Cerebellar cortex (tissue), 1 donor: ENCODE measurements at places on chromosomes 5 and 9.
A peak's percentile ranks its signal among the peaks of the same experiment; 100 is the strongest.

DNA sequence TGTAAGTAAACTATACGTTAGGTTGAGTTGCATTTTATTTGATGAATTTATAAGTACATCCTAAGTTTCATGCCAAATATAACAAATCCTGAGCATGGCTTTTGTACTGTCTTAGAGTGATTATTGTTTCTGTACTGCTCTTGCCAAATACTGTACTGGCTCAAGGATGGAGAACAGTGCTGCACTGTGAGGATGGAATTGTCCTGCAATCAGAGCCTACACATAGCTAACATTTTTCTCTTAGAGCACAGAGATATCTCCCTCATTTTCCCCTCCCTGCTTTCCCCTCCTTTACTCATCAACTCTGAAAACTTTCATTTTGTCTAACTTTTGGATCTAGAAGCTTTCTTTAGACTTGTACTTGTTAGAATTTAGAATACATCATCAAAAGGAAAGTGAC, 28.3 kb downstream of the LRRC70 start:
- DNase-seq = no peak

GRCh38 chr5:42810834-42811590, 680 bp downstream of the SELENOP start:
- DNase-seq = no peak

DNA sequence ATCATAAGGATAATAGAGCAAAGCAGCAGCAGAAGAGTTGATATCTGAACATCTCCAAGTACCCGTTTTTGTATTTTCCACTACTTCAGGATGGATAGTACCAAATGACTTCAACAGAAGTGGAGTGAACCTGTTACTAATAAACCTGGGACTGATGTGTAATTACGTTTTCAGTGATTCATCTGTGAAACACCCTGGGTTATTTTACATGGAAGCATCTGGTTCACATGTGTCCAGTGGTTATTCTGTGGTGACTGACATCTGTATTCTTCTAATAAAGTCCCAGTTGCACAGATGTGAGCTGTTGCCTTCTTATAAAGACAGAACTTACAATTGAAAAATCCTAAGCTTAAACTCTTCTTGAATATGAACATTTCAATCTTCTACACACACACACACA, 139.7 kb upstream of the VCAN start:
- DNase-seq = no peak

DNA sequence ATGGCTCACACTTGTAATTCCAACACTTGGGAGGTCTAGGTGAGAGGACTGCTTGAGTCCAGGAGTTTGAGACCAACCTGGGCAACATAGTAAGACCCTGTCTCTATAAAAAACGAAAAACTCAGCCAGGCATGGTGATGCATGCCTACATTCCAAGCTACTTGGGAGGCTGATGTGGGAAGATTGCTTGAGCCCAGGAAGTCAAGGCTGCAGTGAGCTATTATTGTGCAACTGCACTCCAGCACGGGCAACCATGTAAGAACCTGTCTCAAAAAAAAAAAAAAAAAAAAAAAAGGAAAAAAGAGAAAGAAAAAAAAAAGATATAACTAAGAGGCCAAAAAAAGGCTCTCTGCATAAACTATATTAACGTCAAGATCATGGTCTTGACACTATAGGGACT, 27.3 kb downstream of the GIN1 start:
- no peak for DNase-seq

DNA sequence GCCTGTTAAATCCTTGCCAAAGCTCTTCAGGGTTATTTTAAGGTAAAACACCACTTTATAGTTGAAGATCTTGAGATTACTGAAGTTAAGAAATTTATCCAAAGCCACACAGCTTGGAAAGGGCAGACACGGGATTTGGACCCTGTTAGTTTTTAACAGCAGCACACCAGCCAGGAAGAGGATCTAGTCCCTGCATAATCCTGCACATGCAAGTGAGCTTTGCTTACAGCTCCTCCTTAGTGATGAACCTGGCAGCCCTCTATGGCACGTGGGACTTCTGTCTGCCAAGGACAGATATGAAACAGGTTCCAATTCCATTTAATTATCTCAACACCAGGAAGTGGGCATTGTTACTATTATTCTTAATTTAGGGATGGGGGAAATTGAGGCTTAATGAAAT, 108.7 kb downstream of the TRIM32 start:
- DNase-seq = peak; percentile 85

DNA sequence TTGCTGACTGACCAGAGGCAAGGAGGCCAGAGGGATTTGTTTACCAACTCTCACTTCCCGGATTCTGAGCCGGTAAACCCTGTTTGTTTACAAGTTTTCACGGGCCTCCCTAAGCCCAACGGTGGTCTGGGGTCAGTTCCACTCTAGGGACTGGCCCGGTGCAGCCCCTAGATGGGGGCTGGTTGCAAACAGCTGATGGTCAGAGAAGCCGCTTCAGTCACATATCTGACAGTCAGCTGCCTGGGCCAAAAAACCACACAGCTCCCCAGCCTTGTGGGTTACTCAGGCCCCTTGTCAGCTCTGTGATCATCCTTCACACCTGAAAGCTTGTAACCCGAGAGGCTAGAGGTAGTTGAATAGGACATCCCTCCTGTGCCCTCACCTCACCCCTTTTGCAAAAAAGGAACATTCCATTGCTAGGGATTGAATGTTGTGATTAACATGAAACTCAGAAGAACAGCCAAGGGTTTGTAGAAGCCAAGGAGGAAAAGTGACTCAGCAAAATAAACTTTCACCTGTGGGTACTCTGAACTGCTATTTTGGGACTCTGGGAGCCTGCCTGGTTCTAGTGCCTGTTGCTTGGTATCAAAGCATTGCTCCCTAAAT, 40.4 kb downstream of the SAR1B start:
- no peak for DNase-seq

DNA sequence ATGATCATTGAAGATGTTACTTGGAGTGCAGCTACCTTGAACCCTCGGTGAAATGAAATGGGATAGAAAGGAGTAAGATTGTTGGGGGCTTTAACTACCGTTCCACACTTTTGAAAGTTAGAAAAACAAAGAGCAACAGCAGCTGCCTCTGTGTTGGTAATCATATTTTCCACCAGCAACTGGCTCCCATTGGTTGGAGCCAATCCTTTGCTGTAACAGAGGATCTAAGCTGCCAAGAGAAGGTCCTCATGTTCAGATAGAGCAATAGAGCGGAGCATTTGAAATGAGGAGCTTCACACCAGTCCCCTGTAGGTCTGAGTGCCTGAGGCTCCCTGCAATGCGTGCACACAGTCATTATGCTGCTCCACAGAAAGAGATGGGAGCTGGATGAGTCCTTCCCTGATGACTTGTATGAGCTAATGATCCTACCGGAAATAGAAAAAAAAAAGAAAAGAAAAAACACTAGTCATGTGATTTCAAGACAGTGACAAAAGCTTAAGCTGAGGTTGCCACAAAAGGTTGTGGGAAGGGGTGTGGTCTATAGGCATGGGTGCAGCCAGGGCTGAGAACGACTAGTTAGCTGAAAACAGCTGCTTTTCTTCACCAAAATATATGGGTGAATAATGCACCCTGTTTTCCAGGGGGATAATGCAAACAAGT, 300.7 kb downstream of the MLLT3 start:
- no peak for DNase-seq

DNA sequence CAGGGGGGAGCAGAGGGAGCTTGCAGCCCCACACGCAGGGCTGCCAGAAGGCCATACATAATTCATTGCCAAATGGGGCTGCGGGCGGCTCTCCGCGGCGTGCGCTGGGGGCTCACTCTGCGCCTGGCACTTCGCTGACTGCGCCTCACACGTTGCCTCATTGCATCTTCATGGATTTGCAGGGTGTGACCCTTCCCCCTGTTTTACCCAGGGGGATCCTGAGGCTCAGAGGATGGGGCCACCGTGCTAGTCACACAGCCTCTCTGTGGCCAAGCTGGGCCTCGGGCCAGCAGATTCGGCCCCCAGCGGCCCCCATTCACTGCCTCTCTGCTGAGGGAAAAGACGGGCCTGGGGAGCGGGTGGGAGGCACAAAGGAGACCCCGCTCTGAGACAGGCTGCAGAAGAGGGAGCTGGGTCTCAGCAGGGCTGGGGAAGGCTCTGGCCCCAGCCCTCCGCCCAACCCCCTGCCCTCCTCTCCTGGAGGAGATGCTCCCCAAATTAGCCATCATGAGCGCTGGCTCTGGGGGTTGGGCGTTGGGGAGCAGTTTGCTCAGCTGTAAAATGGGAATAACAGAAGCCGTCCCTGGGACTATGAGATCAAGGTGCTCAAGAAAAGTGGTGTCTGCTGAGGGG, 115.5 kb downstream of the C9orf50 start:
- no peak for DNase-seq

- DNase-seq = no peak
Measured at GRCh38 chr9:6171667-6172066, 43.9 kb upstream of the IL33 start.

- DNase-seq = no peak
Measured at GRCh38 chr9:89879276-89879675, 274.5 kb downstream of the GADD45G start.

GRCh38 chr9:120927269-120928014, 846 bp upstream of the TRAF1 start:
- DNase-seq = no peak

GRCh38 chr5:97026721-97027120, 90.8 kb downstream of the LNPEP start:
- no peak for DNase-seq

DNA sequence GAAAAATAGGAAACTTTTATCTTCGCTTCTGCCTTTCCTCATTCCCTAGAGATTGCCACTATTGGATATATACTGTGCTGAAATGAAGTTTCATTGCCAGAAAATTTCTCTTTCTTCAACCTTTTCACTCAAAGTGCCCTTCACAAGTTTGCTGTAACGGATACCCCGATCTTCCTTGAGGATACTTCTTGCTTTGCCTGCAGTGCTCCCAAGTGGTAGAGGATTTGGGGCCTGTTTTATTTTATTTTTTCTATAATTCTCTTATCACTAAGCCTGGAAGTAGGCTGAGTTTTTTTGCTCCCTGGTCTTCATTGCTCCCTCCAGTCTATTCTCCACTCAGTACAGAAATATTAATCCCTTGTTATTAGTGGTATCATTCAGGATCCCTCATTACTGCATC, 481.4 kb upstream of the CDH18 start:
- no peak for DNase-seq
